Caudate nucleus (tissue), 63 donors: ENCODE measurements at places on chromosomes 4 and X.

GRCh38 chr4:165784672-165785071, 88.4 kb upstream of the TLL1 start:
- DNase-seq, result no peak

DNA sequence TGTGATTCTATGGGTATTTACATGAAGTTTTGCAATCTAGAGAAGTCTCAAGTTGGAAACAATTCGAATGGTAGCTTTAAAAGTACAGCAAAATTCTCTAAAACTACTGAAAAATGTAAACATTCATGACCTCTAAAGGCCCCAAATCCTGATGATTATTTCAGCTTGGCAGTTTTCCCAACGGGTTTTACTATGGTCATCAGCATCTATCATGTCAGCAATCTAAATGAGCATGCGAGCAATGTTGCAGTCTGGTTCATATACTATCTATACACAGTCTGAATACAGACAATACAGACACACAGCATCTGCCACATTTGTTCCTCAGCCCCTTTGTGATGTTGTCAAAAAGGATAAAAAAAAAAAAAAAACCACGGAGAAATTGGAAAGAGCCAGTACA, 790.3 kb upstream of the HTR2C start:
- no peak for DNase-seq

GRCh38 chr4:86967798-86968197, 33.0 kb downstream of the AFF1 start:
- no peak for DNase-seq

- DNase-seq, result no peak
Measured at GRCh38 chr4:142551517-142552305, 294.4 kb downstream of the INPP4B start.

DNA sequence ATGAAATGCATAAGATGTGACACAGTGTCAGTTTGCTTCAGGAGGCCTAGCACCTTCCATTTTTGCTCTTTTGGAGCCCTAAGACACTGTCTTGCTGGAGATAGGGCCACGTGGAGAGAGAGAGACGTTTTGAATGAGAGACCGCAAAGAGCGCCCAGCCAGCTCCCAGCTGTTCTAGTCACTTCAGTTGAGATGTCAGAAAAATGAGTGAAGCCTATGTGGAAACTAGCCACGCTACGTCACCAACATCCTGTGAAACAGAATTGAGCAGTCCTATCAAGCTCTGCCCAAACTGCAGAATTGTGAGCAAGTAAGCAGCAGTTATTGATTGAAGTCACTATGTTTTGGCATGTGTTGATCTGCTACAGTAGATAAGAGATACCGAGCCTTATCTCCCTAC, 13.1 kb downstream of the GPR82 start:
- DNase-seq, result no peak

GRCh38 chr4:21209860-21210259, 509.6 kb downstream of the PACRGL start:
- no peak for DNase-seq

DNA sequence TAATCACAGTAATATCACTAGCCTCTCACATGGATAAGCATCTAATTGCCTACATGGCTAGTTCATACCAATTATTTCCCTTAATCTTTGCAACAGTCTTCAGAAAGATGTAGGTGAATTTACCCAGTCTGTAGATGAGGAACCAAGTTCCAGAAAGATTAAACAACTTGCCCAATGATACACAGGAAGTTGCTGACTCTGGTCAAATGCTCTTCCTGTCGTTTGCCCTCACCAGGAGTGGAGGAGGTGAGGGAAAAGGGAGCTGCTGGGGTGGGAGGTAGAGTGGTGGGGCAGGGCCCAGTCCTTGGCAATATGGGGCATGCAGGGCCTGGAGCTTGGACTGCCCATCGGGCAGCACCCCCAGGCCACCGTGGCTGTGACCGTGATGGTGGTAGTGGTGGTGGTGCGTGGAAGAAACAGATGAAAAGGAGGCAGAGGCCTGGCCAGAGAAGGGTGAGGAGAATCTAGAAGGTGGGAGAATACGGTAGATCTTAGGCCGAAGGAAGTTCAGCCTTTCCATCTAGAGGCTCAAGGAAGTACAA, 2.3 kb upstream of the KDM5C start:
- DNase-seq, result no peak

- DNase-seq, result no peak
Measured at GRCh38 chr4:4217113-4217512, 9.6 kb downstream of the OTOP1 start.

DNA sequence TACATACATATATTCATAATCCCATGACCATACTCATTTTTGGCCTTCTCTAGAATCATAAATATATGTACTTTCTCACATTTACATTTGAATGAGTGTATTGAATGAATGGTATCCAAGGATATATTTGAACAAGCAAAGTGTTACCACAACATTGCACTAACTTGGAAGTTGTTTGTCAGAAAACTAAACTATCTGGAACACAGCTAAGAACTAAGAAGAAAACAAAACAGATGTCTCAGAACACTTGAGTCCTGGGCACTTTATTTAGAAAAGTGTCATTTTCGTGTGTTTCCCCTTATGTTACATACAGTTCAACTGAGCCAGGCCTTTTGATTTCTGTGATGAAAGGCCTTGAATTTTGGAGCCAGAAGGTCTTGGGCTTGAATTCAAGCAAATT, 466.7 kb upstream of the FAT1 start:
- no peak for DNase-seq

DNA sequence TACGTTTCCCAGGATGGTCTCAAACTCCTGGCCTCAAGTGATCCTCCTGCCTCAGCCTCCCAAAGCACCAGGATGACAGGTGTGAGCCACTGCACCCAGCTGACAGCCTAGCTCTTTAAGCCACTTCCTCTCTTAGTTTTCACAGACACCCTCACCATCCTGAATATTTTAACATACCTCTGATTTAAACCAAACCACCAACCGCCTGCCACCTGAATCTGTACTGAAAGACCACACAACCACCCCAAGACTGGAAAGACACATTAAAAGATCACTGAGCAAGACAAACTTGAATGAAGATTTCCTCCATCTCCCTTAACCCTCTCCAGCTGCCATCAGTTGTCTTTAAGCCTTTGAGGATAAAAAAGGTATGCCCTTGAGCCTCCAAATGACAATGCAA, 110.6 kb downstream of the SH3KBP1 start:
- DNase-seq, result no peak

GRCh38 chrX:97728215-97728614, 844.5 kb downstream of the RPA4 start:
- no peak for DNase-seq

GRCh38 chrX:32532262-32532661, 679.1 kb downstream of the DMD start:
- DNase-seq, result no peak

GRCh38 chr4:35100932-35101331, 1143.4 kb downstream of the ARAP2 start:
- no peak for DNase-seq

DNA sequence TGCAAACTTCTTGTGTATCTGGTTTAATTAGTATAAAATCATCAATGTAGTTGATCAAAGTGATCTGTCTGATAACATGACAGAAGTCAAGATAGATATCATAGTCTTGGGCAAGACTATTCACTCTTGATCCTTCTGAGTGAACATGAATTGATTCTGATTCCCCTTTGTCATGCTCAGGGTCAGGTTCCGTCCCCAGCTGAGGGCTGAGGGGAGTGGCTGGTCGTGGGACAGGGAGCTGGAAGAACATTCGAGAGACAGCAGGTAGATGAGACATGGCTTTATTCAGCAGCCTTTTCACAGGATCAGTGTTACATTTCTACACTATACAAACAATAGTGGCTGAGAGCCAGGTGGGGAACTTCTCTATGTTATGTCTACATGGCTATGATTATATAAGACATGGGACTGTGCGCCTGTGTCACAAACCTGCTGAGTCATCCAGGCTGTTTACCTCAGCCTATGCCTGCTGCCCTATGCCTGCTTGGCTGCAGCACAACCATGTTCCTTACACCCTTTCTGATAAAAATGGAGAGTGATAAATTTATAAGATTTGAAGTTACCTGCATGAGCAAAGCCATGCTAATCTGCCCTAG, 586.9 kb upstream of the NR3C2 start:
- no peak for DNase-seq

DNA sequence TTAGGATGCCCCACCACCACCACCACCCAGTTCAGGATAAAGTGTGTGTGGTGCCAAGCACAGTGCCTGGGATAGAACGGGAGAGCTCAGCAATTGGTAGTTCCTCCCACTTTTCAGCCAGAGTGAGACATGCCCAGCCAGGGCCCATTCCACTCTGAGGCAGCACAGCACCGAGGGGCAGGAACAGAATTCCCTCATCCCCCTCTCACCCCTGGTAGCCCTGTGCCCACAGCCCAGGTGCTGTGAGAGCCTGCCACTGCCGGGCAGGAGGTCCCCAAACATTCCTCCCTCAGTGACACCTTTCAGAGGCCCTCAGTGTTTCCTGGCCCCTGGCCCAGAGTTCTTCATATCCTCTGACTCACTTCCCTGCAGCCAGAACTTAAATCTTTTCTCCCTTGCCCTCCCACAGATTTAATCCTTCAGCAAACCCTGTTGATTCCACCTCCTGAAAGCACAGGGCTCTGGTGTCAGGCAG, 8.1 kb downstream of the RIPPLY1 start:
- no peak for DNase-seq

DNA sequence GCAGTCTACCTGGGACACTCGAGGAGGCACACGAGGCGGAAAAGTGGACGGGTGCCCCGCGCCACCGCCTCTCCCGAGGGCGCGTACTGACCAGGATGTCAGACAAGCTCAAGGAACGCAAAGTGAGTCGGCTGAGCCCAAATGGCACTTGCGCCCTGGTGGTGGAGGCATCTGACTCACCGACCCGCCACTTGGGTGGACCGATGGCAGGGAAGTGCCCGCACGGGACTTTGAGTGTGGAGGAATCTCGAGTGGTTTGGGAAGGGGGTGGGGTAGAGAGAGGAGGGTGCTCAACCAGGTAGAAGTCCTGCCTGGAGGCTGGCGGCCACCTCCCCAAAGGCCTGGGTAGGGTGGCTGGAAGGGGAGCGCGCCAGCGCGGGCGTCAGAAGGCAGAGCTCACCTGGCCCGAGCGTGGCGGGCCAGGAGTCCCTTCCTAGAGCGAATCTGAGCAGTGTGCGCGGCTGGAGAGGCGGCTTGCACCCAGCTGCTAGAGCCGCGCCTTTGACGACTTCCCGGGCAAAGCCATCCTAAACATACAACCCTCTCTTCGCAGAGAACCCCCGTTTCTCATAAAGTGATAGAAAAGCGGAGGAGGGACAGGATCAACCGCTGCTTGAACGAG, 655 bp downstream of the HELT start:
- DNase-seq, result no peak

- DNase-seq, result no peak
Measured at GRCh38 chr4:110675426-110675825, 52.5 kb upstream of the PITX2 start.

DNA sequence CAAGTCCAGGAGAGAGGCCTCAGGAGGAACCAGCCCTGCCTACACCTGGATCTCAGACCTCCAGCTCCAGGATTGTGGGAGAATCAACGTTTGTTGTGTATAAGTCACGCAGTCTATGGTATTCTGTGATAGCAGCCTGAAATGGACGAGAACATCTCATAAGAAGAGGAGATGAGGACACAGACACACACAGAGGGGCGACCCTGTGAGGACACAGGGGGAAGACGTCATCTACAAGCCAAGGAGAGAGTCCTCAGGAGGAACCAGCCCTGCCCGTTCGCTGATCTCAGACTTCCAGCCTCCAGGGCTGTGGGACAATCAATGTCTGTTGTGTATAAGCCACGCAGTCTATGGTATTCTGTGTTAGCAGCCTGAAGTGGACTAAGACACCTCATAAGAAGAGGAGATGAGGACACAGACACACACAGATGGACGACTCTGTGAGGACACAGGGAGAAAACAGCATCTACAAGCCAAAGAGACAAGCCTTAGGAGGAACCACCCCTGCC, 20.3 kb downstream of the P2RY8 start:
- no peak for DNase-seq

DNA sequence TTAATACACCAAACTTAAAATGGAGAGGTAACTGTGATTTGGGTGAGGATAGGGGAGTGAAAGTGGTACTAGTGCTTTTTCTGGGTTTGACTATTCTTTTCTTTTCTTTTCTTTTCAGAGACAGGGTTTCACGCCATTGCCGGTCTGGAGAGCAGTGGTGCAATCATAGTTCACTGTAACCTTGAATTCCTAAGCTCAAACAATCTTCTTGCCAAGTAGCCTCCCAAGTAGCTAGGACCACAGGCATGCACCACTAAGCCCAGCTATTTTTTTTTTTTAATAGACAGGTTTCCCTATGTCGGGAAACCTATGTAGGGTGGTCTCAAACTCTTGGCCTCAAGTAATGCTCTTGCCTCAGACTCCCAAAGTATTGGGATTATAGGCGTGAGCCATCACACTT, 3.0 kb upstream of the ARMCX4 start:
- DNase-seq, result no peak

- no peak for DNase-seq
Measured at GRCh38 chr4:125582302-125582701, 267.5 kb downstream of the FAT4 start.

DNA sequence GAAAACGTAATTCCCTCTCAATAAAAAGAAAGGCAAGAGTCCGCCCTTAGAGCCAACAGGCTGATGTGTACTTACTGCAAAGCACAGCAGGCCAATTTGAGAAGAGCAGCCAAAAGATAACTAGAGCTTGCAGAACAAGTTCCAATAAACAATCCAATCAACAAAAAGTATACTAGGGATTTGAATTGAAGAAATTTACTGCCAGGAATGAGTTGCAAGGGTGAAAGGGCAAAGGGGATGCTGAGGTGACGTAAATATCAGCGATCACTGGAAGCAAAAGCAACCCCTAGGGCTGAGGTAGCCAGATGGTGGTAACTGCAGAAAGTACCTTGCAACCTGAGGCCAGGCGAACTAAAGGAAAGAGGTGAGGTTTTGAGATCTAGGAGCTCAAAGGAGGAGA, 152.1 kb upstream of the TENM3 start:
- no peak for DNase-seq

- DNase-seq, result no peak
Measured at GRCh38 chr4:92634882-92635281, 331.1 kb downstream of the GRID2 start.

- DNase-seq, result no peak
Measured at GRCh38 chrX:13473442-13474163, 95.8 kb upstream of the EGFL6 start.

GRCh38 chr4:174919886-174920423, 1.8 kb downstream of the ADAM29 start:
- DNase-seq, result no peak

DNA sequence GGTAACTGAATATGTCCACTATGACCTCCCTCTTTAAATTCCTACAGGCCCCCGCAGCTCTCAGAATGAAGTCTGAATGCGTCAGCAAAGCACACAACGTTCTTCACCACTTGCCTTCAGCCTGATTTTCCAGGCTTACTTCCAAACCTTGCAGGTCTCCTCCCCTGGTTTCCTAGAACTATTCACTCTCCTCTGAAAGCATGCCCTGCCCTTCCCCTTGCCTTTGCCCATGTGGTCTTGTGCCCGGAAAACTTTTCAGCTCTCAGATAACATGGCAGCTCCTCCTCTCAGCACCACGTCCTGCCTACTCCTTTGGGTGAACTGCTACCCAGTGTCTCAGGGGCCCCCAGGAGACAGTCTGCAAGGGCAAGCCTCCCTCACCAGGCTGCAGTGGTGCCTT, 268.5 kb upstream of the LDB2 start:
- no peak for DNase-seq
